ENCODE measurements at places on chromosomes 7 and 10.

DNA sequence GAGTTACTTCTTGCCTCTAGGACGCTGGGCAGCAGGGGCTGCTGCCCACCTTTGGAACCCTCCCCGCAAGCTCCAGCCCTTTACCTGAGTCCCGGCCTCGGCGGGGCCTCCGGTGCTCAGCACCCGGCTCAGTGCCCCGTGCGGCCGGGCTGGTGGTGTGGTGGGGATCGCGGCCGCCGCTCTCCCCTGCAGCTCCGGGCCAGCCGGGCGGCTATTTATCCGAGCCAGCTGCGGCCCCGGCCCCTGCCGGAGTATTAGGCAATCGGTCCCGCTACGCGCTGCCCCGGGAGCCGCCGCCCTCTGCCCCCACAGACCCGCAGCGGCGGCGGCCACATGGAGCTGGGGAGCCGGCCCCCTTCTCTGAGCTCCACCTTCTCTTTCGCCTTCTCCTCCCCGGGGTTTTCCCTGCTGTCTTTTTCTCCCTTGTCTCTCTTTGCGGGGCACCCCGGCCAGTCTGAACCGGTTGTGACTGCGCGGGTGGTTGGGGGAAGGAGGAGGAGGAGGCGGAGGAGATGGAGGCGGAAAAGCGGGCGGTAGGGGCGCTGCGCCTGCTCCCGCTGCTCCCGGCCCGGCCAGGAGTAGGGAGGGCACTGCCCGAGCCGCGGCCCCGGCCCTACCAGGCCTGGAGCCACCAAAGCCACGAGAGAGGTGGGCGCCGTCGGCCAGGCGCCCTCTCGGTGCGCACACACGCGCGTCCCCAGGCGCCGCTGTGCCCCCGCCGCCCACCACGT lies at the start of gene SLC16A9:
Gene SLC16A9, minus strand, starts transcription at position 456 of the 731 bp plus-strand sequence. CDS start 25,559 bp downstream, outside the sequence.
- DNase-seq = peak; percentile 42

- DNase-seq = no peak
Measured at GRCh38 chr7:28200598-28200997, 20.0 kb upstream of the JAZF1 start.

- no peak for DNase-seq
Measured at GRCh38 chr7:128933180-128933891, 4.4 kb upstream of the IRF5 start.

DNA sequence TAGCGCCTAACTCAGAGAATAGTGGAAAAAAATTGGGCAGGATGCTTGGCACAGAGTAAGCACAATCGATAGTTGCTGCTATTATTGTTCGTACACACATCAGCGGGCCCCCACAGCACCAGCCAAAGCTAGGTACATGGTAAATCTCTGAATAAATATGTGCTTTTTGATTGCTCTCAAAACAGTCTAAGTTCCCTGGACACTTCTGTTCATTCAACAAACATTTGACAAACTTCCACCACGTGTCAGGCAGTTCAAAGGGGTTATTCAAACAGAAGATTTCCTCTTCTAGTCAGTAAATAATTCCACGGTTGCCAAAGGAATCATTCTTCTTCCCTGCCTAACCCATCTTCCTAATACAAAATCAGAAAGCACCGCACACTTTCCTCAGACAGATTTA lies 150.8 kb downstream of the DGKI start:
- no peak for DNase-seq

DNA sequence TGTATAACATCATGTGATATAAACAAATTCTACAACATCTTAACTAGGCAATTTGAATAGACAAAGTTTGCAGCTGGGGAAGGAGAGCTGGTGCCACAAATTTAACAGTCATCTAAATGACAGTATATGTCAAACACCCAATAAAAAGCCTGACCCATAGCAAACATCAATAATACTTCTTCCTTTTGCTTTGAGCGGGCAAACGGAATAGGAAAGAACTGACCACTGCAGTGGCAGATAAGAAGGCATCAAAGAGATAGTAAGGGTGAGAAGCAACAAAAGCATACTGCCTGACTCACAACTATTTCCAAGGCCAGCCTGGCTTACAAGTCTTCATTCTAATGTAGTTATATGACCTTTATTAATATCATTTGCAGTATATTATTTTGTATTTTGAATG lies 99.9 kb downstream of the LRRN3 start:
- DNase-seq = no peak

GRCh38 chr7:66138994-66139752 lies 24.5 kb downstream of the CRCP start:
- DNase-seq = peak; percentile 53

DNA sequence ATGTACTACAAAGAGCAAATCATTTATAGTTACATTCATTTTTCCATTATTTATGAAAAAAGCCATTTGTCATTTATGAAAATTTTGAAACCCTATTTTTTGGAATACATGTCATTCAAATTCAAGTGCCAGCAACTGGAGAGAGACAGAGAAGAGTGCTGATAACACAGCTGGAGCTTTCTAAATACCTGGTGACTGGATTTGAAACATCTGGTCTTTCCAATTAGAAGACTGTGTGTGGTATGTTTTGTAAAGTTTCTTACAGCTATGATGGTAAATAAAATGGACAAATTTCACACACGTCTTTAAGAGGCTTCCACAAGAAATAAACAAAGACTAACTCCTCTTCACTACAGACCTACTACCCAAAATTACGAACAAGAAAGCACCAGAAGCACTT lies 56.8 kb downstream of the CHCHD3 start:
- DNase-seq = no peak
